Putamen (tissue), 1 donor: ENCODE measurements at places on chromosomes 4 and X.

- no peak for DNase-seq
These were observed 181.5 kb downstream of the NSUN7 start for GRCh38 chr4:40931238-40931637.

GRCh38 chr4:37982736-37983135 is 22.5 kb downstream of the PTTG2 start:
- no peak for DNase-seq

DNA sequence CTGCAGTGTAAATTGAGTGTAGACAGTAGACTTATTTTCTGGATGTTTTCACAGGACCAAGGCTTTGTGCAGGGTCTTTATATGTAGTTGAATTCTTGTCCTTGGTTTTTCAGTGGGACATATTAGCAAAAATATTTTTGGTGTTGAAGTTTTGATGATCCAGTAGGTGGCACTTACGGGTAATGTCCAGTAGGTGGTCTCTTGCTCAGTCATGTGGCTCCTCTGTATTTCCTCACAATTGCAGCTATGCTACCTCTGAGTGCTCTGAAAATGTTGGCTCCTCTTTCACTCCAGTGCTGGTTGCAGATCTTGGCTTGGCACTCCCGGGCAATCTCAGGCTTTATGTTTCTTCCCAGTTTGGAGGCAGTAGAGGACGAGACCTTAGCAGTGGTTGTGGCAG is 419.8 kb upstream of the AMOT start:
- no peak for DNase-seq

DNA sequence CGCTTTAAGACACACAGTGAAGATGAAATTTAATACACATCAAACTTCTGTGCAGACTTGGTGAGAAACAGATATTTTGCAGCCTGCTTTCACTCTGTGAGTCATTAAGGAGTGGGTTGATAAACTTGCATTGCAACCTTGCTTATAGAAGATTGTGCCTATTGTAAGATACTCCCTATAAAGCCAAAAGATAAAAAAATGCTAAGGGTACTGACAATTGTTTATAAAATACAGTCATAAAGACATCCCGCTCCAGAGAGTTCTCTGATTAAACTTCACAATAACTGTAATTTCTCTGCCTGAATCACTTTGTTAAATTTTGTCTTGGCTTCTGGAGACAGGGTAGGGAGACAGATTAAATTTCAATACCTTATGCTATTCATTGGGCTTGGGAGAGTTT is 49.1 kb downstream of the GALNT7 start:
- DNase-seq, result no peak

- DNase-seq, result no peak
These were observed 14.7 kb downstream of the CHST7 start for GRCh38 chrX:46588263-46588662.

- no peak for DNase-seq
These were observed 414.5 kb downstream of the PRDM5 start for GRCh38 chr4:120508036-120508435.

DNA sequence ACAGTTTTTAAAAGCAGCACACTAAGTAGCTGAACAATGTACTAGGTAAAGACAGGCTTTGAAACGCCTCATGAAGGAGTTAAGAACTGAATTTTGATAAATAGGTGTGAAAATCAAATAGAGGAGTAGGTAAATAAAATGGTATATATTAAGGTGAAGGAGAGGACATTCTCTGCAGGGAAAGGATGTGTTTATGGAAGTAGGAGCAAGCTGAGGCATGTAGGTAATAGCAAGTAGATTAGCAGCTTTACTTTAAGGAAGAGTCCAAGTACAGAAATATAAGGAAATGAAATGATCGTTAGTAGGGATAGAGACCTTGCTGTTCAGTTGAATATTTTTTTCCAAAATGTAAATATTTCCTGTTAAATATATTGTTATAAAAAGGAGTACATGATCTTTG is 12.5 kb downstream of the METAP1 start:
- no peak for DNase-seq

- DNase-seq, result no peak
These were observed 9.3 kb upstream of the CUL4B start for GRCh38 chrX:120570011-120570600.

DNA sequence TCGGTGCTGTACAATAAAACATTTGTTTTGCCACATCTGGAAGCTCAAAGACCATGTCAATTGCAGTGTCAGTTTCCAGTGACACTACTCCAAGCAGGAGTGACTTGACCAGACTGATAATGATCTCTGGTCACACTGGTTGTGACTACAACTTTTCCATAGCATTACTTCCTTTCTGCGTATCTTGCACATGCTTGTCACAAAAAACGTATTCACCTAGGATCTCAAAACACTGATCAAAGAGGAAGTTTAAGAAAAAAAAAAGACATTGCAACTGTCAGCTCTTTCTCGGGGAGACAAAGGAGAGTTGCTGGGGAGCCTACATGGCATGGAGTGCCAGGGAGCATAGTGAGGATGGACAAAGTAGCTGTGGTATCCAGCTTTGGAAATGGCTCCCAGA is 60.6 kb downstream of the OPHN1 start:
- no peak for DNase-seq

DNA sequence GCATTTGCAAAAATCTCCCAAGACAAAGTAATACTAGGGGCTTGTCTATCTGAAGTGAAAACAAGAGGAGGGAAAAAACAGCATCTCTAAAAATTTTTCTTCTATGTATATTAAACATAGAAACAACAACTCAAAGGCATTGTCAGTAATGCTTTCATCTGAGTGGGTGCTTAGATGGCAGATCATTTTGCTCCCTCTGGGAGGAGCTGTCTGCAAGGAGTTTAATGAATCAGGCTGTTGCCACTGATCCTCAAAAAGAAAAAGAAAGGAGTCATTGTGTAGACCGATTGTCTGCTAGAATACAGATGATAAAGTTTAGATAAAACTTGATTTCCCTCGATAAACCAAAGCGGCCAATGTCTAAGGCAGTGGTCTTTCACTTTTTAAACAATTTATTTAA is 49.7 kb upstream of the KLHL8 start:
- peak; percentile 70 for DNase-seq

GRCh38 chrX:133403984-133404383 is 11.3 kb downstream of the GPC4 start:
- no peak for DNase-seq

DNA sequence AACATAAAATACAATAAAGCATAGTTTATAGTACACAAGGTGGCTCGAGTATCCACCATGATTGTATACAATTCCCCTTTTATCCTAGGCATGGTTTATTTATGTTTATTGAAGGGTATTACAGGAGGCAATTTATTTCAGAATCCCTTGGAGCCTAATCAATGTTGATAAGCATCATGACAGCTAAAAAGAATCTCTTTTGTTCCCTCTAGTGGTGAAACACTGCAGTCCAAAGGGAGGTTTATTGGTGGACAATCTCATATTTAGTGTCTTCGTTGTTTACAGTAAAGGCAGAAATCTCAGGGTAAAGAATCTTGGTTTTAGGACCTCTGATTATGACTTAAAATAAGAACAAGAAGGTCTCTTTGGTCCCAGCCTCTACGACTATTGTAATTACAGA is 1712.5 kb downstream of the C4orf33 start:
- no peak for DNase-seq

GRCh38 chr4:135948797-135949196 is 1583.5 kb downstream of the PCDH18 start:
- DNase-seq, result no peak

- DNase-seq, result no peak
These were observed 60.9 kb downstream of the GLRA2 start for GRCh38 chrX:14590216-14590615.

DNA sequence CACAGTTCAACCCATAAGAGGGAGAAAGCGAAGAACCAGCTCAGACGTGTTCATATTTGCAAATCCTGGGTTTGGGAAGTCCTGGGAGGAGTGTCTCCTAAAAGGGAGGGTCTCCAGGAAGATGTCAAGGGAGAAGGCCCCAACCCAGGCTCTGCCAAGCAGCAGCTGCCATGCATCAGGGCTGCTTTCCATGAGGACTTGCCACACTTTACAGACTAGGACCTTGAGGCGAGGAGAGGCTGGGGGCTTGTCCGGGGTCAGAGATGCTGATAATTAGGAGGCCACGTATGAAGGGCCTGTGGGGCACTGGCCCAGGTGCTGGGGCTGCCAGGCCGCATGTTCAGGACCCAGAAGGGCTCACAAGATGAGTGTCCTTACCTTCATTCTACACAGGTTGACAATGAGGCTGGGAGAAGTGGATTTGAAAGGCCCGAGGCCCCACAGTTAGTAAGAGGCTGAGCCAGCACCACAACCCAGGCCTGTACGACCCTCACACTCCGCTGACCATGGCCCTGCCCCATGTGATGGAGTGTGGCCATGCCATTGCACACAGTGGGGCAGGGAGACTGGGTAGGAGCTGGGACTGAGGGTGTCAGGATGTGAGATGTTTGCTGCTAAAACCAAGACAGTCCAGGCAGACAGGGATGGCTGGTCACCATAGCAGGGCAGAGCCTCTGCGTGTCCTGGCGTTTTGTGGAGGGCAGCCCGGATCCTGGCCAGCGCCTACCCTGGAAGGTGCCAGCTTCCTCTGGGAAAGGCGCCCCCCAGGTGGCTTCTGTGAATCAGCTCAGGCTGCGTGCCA is 94.8 kb downstream of the PSAPL1 start:
- DNase-seq, result no peak

DNA sequence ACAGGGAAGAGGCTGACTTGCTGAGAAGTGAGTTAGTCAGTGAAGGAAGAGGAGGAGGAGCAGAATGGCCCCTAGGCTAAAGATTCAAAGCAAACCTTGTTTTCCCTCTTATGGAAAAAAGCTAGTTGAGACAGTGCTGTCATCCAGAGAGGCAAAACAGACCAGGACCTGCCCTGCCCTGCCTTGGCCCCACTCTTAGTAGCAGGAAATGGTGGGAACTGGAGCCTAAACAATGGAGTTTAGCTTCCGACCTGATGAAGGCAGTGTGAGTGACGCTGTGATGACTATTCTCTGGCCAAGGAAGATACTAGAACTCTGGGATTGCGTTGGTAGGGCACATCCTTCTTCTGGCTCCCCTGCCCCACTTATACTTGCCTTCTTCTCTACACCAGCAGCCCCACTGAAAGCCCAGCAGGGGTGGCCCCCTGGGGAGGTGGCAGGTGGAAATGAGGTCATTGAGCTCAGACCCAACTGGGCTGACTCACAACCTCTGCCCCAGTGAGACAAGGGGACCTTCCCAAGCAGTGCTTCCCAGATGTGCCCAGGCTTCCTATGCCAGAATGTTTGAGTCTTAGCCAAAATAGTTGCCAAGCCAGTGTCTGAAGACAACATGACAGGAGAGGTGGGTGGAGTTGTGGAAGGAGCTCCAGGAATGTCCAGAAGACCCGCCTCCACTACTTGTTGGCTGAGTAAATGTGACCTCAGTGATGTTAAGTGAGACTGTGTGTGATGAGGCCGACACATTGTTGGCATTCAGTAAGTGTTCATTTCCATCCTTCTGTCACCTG is 38.8 kb downstream of the MSN start:
- no peak for DNase-seq

DNA sequence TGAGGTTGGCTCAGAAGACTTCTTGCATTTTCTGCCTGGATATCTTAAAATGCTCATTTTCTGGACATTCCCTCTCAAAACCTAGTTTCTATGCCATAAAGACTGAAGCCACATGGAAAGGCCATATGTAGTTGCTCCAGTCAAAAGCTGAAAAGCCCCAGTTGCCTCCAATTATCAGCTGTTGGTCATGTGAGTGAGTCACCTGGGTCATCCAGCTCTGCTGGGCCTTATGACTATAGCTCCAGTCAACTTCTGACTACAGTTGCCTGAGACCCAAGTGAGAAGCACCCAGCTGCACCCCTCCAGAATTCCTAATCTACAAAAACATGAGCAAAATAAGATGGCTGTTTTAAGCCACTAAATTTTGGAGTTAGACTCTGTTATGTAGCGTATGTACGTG is 41.9 kb downstream of the HELQ start:
- DNase-seq, result no peak

DNA sequence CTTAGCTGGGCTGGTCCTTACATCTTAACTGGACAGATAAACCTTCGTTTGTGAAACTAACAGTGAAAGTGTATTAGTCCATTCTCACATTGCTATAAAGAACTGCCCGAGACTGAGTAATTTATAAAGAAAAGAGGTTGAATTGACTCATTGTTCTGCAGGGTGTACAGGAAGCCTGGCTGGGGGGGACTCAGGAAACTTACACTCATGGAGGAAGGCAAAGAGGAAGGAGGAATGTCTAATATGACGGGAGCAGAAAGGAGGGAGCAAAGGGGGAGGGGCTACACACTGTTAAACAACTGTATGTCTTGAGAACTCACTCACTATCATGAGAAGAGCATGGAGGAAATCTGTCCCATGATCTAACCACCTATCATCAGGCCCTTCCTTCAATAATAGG is 1566.5 kb upstream of the PCDH7 start:
- no peak for DNase-seq

GRCh38 chr4:145580906-145581305 is 38.3 kb upstream of the MMAA start:
- DNase-seq, result no peak

- no peak for DNase-seq
These were observed 6.1 kb downstream of the IL9R start for GRCh38 chrX:156003486-156004185.

DNA sequence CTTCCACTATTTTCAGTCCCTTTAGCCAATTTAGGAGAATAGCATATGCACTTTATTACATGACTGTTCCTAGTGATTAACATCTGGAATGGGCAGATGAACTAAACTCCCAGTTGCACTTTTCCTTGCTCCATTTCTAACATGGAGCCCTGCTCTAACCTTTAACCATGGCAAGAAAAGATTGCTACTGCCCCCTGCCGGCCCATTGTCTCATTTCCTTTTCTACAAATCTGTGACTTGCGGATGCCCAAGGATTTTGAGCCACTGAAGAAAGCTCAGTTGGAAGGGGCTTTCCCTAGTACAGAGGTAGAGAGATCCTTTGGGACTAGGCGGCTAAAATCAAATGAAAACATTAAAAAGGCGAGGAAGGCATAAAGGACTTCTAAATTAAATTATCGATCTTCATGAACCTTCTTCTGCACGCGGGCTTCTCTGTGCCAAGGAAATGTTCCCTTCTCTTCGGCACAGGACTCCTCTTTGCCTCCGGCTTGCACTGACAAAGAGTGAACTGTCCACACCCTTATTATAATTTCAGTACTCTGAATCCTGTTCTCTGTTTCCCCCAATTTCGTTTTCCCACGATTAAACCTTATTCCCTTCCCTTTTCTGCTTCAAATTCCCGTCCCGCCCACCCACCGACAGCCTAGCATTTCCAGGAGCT is 577 bp upstream of the GLRA2 start:
- DNase-seq, result peak; percentile 12

GRCh38 chrX:31808357-31808756 is 736.5 kb upstream of the FTHL17 start:
- no peak for DNase-seq

GRCh38 chrX:10047133-10047532 is 80.0 kb downstream of the CLDN34 start:
- DNase-seq, result no peak

GRCh38 chr4:52202251-52202779 is 151.2 kb downstream of the SPATA18 start:
- DNase-seq, result no peak
